ENCODE measurements at places on chromosomes 7 and 10. TPM values are rescaled to one million over a fixed set of nuclear protein-coding genes. Genes with fewer than 3 reads are reported as not detected.

DNA sequence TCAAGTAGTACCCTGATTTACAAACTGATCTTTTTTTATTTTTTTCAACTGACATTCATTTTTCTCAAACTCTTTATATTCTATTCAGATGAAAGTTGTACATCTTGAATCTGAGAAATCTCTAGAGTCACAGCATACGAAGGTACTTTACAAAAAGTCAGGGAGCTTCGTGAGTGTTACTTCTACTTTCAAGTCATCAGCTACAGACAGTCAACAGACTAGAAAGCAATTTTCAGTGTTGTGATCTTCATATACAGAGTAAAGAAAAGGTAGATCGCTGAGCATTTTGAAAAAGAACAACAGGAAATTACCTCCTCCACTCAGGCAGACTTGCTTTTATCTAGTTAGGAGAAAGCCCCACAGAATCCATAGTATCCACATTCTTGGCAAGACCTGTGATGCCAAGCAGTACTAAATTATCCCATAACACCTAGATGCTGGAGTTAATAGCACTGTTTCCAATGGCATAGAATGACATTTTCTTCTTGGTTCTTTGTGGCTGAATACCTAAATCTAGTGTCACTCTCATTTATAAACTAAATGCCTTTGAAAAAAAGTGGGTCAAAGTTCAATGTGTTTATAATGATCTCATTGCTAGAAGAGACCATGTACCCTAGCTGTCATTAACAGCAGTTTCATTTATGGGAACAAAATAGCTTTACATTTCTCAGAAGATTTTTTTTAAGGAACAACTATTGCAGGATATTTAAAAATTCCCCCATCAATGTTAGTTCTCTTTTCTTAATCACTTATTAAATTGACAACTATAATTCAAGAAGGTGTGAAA lies 12.0 kb upstream of the ZNF800 start:
- no peak overlapping the region for H3K4me3 ChIP-seq
- H3K4me1 ChIP-seq: no peaks in the 10 kb centered on the region
- no peaks in the 10 kb centered on the region for H3K27me3 ChIP-seq
- H3K36me3 ChIP-seq: no peaks in the 10 kb centered on the region

GRCh38 chr7:4878336-4879335 lies 4.9 kb downstream of the RADIL start:
- H3K4me3 ChIP-seq: no peak overlapping the region
- no peak overlapping the region for H3K27ac ChIP-seq
- DNase-seq: no peak
- no peaks in the 10 kb centered on the region for H3K36me3 ChIP-seq

- no peak for DNase-seq
- peaks cover 4% of the 10 kb centered on the region for H3K36me3 ChIP-seq
- H3K27me3 ChIP-seq: no peaks in the 10 kb centered on the region
- no peak overlapping the region for H3K27ac ChIP-seq
- H3K4me1 ChIP-seq: no peaks in the 10 kb centered on the region
Observed at GRCh38 chr10:847868-848267, 83.6 kb downstream of the LARP4B start.

DNA sequence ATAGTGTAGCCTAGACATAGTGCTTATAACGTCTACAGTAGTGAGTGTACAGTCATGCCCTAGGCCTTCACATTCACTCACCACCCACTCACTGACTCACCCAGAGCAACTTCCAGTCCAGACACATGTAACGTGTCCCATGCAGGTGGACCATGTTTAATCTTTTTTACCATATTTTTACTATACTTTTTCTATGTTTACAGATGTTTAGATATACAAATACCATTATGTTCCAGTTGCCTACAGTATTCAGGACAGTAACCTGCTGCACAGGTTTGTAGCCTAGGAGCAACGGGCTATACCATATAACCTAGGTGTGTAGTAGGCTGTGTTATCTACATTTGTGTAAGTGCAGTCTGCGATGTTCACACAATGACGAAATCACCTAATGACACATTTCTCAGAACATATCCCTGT lies 11.0 kb downstream of the MPP7 start:
- no peaks in the 10 kb centered on the region for H3K36me3 ChIP-seq
- no peak overlapping the region for H3K27ac ChIP-seq
- H3K27me3 ChIP-seq: no peaks in the 10 kb centered on the region
- H3K4me1 ChIP-seq: no peaks in the 10 kb centered on the region
- no peak overlapping the region for H3K4me3 ChIP-seq

DNA sequence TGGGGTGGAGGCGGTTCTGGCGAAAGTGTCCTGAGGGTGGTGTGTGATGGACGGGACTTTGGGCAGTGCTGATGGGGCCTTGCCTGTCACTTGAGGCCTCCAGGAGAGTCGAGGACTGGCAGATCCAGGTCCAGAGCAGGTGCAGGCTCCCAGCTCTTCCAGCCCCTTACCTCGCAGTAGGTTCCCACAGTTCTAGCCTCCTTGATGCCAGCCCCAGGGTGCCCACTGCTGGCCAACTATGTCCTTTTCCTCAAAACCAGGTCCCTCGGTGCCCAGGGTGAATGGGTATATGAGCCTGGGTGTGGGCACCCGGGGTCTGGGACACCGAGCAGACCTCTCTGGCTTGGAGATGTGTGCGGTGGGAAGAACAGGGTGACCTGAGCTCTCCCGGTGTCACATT lies 8.3 kb downstream of the FAM20C start:
- no peak overlapping the region for H3K27ac ChIP-seq
- DNase-seq: no peak
- no peak overlapping the region for H3K4me3 ChIP-seq
- peaks cover 15% of the 10 kb centered on the region for H3K4me1 ChIP-seq
- H3K36me3 ChIP-seq: peaks cover 51% of the 10 kb centered on the region
- H3K27me3 ChIP-seq: no peaks in the 10 kb centered on the region

- no peak for DNase-seq
- H3K36me3 ChIP-seq: no peaks in the 10 kb centered on the region
- no peaks in the 10 kb centered on the region for H3K27me3 ChIP-seq
- no peak overlapping the region for H3K27ac ChIP-seq
- H3K4me3 ChIP-seq: no peak overlapping the region
Observed at GRCh38 chr7:9028012-9028411, 594.6 kb downstream of the NXPH1 start.

DNA sequence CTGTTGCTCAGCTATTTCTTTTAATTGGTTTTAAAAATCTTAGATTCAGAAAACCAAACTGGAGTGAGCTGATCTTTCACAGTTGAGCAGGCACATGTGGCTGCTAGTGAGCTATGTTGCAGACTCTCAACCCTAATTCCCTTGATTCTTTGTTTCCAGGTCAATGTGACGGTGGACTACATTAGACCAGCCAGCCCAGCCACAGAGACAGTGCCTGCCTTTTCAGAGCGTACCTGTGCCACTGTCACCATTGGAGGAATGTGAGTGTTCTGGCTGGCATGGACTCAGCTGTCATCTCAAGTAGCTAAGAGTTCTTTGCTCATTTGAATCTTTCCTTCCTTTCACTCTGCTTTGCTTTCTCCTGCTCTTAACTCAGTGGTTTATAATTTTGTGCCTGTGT lies 187.1 kb downstream of the LRRC4 start:
- H3K27ac ChIP-seq: no peak overlapping the region
- H3K27me3 ChIP-seq: no peaks in the 10 kb centered on the region
- DNase-seq: no peak
- H3K4me1 ChIP-seq: peaks cover 3% of the 10 kb centered on the region
- H3K36me3 ChIP-seq: peaks cover 3% of the 10 kb centered on the region
- no peak overlapping the region for H3K4me3 ChIP-seq

DNA sequence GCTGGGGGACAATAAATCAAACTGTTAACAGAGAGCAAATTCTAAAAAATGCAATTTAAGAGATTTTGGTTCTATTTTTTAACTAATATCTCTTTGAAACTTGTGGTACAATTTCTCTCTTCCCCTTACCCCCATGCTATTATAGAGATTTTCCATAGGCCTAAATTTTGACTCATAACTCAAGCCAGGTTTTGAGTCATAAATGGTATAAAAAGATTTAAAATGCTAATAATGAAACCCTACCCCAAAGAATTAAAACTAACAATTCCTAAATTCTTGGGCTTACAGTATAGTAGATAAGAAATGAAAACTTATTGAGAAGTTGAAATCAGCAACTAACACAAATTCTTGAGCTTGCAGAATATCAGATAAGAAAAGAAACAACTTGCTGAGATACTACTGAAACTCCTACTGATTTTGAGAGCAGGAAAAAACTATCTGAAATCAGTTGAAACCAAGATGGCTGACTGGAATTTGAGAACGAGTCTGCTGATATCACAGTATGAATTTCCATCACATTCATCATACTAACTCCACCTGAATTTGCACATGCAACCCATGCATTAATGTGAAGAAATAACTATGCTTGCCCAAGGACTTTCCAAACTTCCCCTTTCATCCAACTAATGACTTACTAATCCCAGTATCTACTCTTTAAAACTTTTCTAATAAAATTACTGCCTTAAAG lies 36.3 kb downstream of the POT1 start:
- H3K36me3 ChIP-seq: no peaks in the 10 kb centered on the region
- no peaks in the 10 kb centered on the region for H3K27me3 ChIP-seq

DNA sequence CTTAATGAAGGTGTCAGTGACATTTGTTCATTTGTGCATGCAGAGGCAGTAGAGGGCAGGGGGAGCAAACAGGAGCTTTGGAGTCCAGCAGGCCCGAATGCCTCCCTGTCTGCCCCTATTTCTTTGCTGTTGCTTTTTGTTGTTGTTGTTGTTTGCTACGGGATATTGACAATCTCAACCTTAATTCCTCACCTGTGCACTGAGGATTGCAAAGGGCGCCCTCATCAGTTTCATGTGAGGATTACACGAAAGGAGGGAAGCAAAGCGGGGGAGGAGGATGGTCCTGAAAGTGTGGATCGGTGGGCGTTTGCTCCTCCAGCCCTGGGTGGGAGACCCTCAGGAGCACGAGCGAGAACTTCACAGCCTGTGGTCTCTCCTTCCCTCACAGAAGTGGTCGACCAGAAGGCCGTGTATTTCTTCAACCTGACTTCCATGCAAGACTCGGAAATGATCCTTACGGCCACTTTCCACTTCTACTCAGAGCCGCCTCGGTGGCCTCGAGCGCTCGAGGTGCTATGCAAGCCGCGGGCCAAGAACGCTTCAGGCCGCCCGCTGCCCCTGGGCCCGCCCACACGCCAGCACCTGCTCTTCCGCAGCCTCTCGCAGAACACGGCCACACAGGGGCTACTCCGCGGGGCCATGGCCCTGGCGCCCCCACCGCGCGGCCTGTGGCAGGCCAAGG lies 9.6 kb downstream of the GDF10 start:
- H3K27me3 ChIP-seq: no peaks in the 10 kb centered on the region
- no peaks in the 10 kb centered on the region for H3K4me1 ChIP-seq
- no peak overlapping the region for H3K27ac ChIP-seq

DNA sequence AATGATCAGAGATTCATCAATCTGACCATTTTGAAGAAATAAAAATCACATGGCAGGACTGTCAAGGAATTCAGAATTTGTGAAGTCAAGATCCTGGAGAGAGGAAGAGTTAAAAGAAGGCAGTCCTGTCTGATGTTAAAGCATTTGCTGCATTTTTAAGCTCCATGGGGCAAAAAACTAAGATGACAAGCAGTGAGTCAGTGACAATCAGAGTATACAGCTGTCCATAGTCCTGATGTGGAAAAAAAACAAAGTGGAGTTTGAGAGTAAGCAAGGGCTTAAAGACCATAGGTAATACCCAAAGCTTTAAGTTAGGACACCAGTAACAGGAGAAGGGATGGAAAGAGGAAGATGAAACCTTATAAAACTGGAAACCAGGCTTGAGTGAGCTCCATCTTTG lies 412.7 kb upstream of the ANKRD30A start:
- no peak overlapping the region for H3K4me3 ChIP-seq
- no peak overlapping the region for H3K27ac ChIP-seq
- no peak for DNase-seq

The HYAL4 gene
- total RNA-seq: not detected

The GATAD1 gene
- total RNA-seq: 22.8 TPM

The CD36 gene
- total RNA-seq: 597 TPM

The SEMA4G gene
- total RNA-seq: 13.9 TPM

The STK31 gene
- total RNA-seq: 0.59 TPM

Measured in liver (tissue), 10 donors.